ENCODE measurements at places on chromosomes 7 and 10.

GRCh38 chr7:93185303-93186027, 37.3 kb upstream of the SAMD9L start:
- no peaks in the 10 kb centered on the region for H3K36me3 ChIP-seq
- H3K4me3 ChIP-seq = no peak overlapping the region
- no peaks in the 10 kb centered on the region for H3K4me1 ChIP-seq
- no peak overlapping the region for H3K27ac ChIP-seq

DNA sequence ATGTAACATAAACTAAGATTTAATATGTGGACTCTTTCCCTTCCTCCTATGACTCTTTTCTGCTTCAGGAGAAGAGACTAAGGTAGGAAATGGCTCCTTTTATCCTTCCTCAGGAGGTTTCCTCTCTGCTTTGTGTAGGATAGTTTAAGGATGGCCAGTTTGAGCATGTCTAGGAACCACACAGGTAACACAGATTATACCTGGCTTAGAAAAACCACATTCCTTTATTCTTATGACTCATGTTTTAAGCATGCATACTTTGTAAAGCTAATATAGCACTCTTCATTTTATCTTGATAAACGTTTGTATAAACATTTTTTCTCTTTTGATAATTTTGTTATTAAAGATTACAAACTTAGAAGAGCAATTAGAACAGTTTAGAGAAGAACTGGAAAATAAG, 57.8 kb downstream of the CYP51A1 start:
- H3K27ac ChIP-seq = peak overlapping the region; percentile 74
- peaks cover 3% of the 10 kb centered on the region for H3K36me3 ChIP-seq
- H3K4me3 ChIP-seq = no peak overlapping the region

DNA sequence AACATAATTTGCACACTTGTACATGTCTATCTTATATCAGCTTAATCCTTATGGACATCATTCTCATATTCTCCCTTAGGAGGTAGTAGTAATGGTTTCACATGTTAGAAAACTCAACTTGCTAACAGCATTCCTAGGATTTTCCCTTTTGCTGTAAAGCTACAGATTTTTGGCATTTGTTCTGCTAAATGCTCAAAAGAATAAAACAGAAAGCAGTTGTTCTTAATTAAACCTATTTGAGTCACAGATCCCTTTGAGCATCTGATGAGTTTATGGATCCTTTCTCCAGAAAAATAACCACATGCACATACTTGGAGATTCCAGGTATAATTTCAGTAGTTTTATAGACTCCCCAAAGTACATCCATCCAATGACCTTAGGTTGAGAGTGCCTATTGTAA, 122.9 kb upstream of the BET1 start:
- H3K36me3 ChIP-seq = no peaks in the 10 kb centered on the region
- no peaks in the 10 kb centered on the region for H3K27me3 ChIP-seq
- no peak for DNase-seq
- H3K4me3 ChIP-seq = no peak overlapping the region
- H3K4me1 ChIP-seq = peaks cover 24% of the 10 kb centered on the region

DNA sequence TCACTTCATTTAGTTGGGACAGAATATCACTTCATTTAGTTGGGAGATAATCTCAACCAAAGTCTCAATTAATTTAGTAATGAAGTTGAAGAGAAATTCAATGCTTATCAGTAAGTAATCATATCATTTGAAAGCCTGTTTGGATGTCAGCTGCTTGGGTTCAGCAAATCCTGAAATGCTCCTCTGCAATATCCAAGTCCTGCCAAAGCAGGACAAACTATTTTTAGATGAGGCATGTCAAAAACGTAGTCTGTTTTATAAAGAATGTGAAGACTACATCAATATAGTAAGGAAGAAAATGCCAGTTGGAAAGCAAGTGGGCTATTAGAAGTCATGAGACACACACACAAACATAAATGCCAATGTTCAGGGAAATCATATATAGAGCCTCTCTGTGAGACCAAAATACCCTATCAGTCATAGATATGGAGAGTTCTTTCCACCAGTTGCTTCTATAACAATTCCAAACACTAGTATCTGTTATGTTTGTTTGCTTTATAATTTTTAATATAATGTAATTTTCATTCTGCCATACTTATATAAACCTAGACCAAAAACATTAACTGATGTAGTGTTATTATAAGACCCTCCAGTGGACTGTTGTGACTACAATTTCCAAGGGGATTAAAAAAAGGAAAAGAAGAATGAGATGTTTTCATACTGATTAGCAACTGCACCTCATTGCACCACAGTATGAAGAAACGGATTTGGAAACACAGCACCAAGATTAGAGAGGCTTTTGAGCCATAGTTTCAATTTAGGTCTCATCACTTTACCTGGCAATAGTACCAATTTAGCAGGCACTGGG, 160.7 kb downstream of the LRRTM3 start:
- H3K27me3 ChIP-seq = no peaks in the 10 kb centered on the region
- no peak overlapping the region for H3K4me3 ChIP-seq
- DNase-seq = no peak
- no peaks in the 10 kb centered on the region for H3K36me3 ChIP-seq
- H3K27ac ChIP-seq = no peak overlapping the region

DNA sequence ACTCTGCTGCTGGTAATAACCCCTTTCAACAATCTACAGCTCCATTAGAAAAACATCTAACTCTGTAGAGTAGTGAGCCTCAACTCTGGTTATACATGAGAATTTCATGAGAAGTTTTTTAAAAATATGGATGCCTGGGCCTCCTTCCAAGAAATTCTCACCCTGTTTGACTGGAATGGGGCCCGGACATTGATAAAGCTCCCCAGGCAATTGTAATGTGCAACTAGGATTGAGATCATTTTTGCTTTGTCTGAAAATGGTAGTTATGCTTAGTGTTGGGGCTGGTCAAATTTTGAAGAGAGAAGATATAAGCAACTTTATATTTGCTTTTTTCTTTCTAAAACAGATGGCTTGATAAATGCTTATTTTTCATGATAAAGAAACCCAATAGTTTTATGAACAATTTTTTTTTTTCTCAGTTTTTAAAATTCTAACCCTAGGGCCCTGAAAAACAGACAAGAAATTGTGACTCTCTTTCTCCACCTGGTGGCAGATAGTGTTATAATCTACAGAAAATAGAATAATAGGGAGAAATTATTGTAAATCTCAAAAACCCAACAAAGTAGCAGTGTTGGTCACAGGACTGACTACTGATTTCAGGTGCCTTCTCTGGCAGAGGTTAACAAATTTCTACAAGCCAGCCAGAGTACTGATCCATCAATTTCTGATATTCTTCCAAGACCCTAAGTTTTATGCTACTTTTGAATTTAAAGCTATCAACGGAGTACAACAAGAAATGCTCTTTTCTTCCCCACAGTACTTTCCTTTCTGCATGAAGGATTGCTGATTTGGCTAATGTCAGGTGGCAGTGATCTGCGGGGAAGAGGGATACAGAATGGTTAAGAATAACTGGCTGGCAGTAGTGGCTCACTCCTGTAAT, 174.8 kb downstream of the DKK1 start:
- no peaks in the 10 kb centered on the region for H3K36me3 ChIP-seq
- H3K4me1 ChIP-seq = peaks cover 27% of the 10 kb centered on the region
- peak; percentile 69 for DNase-seq
- no peak overlapping the region for H3K4me3 ChIP-seq
- H3K27ac ChIP-seq = peak overlapping the region; percentile 45

GRCh38 chr10:25441270-25441669, 266.5 kb downstream of the GPR158 start:
- no peaks in the 10 kb centered on the region for H3K4me1 ChIP-seq
- H3K27me3 ChIP-seq = no peaks in the 10 kb centered on the region
- no peak overlapping the region for H3K27ac ChIP-seq
- H3K36me3 ChIP-seq = no peaks in the 10 kb centered on the region
- DNase-seq = no peak

DNA sequence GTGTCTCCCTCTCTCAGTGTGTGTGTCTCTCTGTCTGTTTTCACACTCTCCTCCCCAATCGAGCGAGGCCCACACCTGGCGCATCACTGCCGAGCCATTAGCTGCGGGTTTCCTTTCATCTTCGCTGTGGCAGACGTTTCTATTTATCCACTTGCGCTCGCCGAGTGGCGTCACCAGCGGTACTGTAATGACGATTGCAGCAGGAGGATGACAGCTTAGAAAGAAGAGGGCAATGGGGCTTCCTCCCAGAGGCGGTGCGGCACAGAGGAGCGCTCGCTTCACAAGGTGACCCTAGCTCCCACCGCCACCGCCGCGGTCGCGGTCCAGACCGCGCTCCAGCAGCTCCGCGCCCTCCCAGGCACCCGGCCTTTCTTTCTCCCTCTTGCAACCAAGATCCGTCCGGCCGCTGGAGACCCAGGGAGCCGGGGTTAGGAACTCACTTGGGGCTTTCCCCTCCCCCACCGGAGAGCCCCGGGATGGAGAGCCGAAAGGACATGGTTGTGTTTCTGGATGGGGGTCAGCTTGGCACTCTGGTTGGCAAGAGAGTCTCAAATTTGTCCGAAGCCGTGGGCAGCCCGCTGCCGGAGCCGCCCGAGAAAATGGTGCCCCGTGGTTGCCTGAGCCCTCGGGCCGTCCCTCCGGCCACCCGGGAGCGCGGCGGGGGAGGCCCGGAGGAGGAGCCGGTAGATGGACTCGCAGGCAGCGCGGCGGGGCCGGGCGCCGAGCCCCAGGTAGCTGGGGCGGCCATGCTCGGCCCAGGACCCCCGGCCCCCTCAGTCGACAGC, at the start of gene EVX1:
Gene EVX1 (plus strand): TSS at position 248 of the 785 bp plus-strand sequence. CDS start 229 bp downstream, at position 477.
- H3K27me3 ChIP-seq = no peaks in the 10 kb centered on the region
- H3K4me1 ChIP-seq = no peaks in the 10 kb centered on the region
- no peaks in the 10 kb centered on the region for H3K36me3 ChIP-seq
- DNase-seq = no peak
- H3K4me3 ChIP-seq = no peak within 1 kb of the TSS
- no peak within 1 kb of the TSS for H3K27ac ChIP-seq

GRCh38 chr10:24947304-24948097, 4.9 kb downstream of the PRTFDC1 start:
- H3K4me3 ChIP-seq = no peak overlapping the region
- no peak for DNase-seq
- peaks cover 27% of the 10 kb centered on the region for H3K4me1 ChIP-seq
- no peaks in the 10 kb centered on the region for H3K36me3 ChIP-seq

- no peak for DNase-seq
- H3K36me3 ChIP-seq = no peaks in the 10 kb centered on the region
- H3K27ac ChIP-seq = no peak overlapping the region
- H3K4me1 ChIP-seq = peaks cover 9% of the 10 kb centered on the region
- H3K27me3 ChIP-seq = no peaks in the 10 kb centered on the region
Observed at GRCh38 chr10:63670291-63670898, 149.2 kb downstream of the REEP3 start.

DNA sequence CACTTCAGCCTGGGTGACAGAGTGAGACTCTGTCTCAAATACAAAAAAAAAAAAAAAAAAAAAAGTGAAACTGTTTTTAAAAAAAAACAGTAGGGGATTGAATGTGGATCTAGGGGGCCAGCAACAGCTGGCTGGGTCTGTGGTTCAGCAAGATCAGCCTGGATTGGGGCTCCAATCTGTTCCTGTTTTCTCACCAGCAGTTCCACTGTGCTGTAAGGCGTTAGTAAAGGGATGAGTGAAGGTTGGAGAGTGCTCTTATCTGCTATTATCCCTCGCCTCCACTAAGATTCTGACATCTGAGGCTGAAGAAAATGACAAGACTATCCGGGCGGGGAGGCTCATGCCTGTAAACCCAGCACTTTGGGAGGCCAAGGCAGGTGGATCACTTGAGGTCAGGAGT, 41.6 kb upstream of the GTF2IRD1 start:
- H3K27ac ChIP-seq = no peak overlapping the region
- no peak for DNase-seq
- no peak overlapping the region for H3K4me3 ChIP-seq
- H3K27me3 ChIP-seq = no peaks in the 10 kb centered on the region

GRCh38 chr7:38862666-38863065, 46.3 kb downstream of the VPS41 start:
- H3K27ac ChIP-seq = no peak overlapping the region
- H3K36me3 ChIP-seq = no peaks in the 10 kb centered on the region
- no peaks in the 10 kb centered on the region for H3K27me3 ChIP-seq

DNA sequence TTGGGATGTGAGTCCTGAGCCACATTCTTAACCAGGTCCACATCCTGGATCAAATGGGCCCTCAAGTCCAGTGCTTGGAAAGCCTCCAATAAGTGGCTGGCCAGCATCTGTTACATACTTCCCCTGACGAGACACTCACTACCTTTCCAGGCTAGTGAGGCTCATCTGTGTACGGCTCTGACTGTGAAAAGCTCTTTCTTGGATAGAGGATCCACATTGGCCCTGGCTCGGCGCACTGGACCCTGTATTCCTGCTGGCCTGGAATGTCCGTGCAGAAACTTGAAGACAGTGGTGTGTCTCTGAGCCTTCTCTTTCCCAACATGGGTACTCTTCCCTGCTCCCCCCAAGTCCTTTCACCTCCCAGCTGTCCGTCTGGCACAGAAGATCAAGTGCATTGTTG, 35.5 kb downstream of the MYL10 start:
- peaks cover 18% of the 10 kb centered on the region for H3K4me1 ChIP-seq
- no peaks in the 10 kb centered on the region for H3K27me3 ChIP-seq
- no peak overlapping the region for H3K27ac ChIP-seq
- no peak for DNase-seq
- no peaks in the 10 kb centered on the region for H3K36me3 ChIP-seq

- no peaks in the 10 kb centered on the region for H3K27me3 ChIP-seq
- no peak overlapping the region for H3K4me3 ChIP-seq
- H3K4me1 ChIP-seq = peaks cover 13% of the 10 kb centered on the region
- DNase-seq = no peak
Observed at GRCh38 chr10:49178489-49179471, 9.4 kb downstream of the TMEM273 start.

DNA sequence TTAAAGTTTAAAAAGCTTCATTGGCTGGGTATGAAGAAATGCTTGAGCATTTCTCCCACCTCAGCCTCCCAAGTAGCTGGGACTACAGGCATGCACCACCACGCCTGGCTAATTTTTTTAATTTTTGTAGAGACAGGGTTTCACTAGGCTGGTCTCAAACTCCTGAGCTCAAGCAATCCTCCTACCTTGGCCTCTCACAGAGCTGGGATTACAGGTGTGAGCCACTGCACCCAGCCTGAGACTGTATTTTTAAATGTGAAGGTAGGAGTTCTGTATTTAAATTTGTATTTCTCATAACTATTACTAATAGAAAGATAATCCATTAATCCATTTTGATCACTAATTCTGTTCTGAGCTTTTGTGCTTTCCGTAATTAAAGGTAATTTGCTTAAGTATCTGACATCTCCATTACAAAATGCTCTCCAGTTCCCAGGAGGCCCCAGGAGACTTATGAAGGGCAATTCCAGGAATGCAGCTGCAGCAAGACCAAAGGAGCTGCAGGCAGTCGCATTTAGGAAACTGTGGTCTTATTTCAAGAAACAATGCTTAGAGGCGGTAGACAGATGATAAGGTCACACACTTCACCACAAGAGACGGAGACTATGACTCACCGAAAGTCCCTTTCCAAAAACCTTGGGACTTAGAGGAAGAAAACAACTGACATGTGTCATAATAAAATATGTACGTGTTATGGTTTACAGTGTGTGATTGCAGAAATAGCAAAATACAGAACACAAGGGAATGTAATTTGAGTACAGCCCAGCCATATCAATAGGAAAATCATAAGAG, 23.3 kb downstream of the YAE1 start:
- DNase-seq = no peak
- H3K27ac ChIP-seq = no peak overlapping the region
- H3K4me1 ChIP-seq = no peaks in the 10 kb centered on the region
- no peaks in the 10 kb centered on the region for H3K27me3 ChIP-seq

- 0 out of 2 replicates have a peak, but pooled peaks cover 5% of the 10 kb centered on the region for H3K4me1 ChIP-seq
- no peak overlapping the region for H3K4me3 ChIP-seq
- no peak overlapping the region for H3K27ac ChIP-seq
- no peaks in the 10 kb centered on the region for H3K36me3 ChIP-seq
Observed at GRCh38 chr7:1287752-1288201, 55.1 kb downstream of the UNCX start.

- H3K4me1 ChIP-seq = peaks cover 22% of the 10 kb centered on the region
- no peaks in the 10 kb centered on the region for H3K36me3 ChIP-seq
- H3K4me3 ChIP-seq = no peak overlapping the region
Observed at GRCh38 chr7:511476-512145, 8.0 kb downstream of the PDGFA start.
